Bronchial smooth muscle cell (primary cell): ENCODE measurements at places on chromosomes 6 and 20. TPM values are rescaled to one million over a fixed set of nuclear protein-coding genes. Genes with fewer than 3 reads are reported as not detected.

GLP1R gene
- not detected in 2 replicates for total RNA-seq

BTN1A1 gene
- total RNA-seq = under 0.01 TPM in 1 of 2 replicates, not detected in the other

RCAN2 gene
- 0.09 and 1.6 TPM in 2 replicates for total RNA-seq

HSPA12B gene
- 1.9 and 4.5 TPM in 2 replicates for total RNA-seq

BNIP5 gene
- under 0.01 TPM in 1 of 2 replicates, not detected in the other for total RNA-seq

LTB gene
- total RNA-seq = not detected in 2 replicates

SIGLEC1 gene
- not detected in 2 replicates for total RNA-seq

PPIL4 gene
- 23.5 and 32.5 TPM in 2 replicates for total RNA-seq

SAMD3 gene
- 4.4 and 4.9 TPM in 2 replicates for total RNA-seq

SPATA25 gene
- total RNA-seq = 1.4 and 2.0 TPM in 2 replicates

HAO1 gene
- not detected in 2 replicates for total RNA-seq

DOK5 gene
- total RNA-seq = 21.8 and 26.8 TPM in 2 replicates

MDFI gene
- total RNA-seq = 0.26 TPM in 1 of 2 replicates, not detected in the other

TMEM14C gene
- total RNA-seq = 111 and 119 TPM in 2 replicates

TBX18 gene
- total RNA-seq = 8.2 and 32.6 TPM in 2 replicates

TPBG gene
- 26.8 and 39.9 TPM in 2 replicates for total RNA-seq

MYT1 gene
- not detected in 2 replicates for total RNA-seq

PRKN gene
- 3.6 and 4.0 TPM in 2 replicates for total RNA-seq

RAMACL gene
- total RNA-seq = 0.43 and 0.95 TPM in 2 replicates

LBP gene
- 0.16 TPM in 1 of 2 replicates, not detected in the other for total RNA-seq

TRIM31 gene
- total RNA-seq = not detected in 2 replicates

SLC22A7 gene
- not detected in 2 replicates for total RNA-seq

GSTA3 gene
- 0.17 TPM in 1 of 2 replicates, not detected in the other for total RNA-seq

GHRH gene
- not detected in 2 replicates for total RNA-seq

DPPA5 gene
- total RNA-seq = not detected in 2 replicates

TCP11 gene
- 0.16 TPM in 1 of 2 replicates, not detected in the other for total RNA-seq

SIRPA gene
- total RNA-seq = 6.6 and 8.2 TPM in 2 replicates

HLA-DQA1 gene
- total RNA-seq = 0.16 TPM in 1 of 2 replicates, not detected in the other

GMPR gene
- total RNA-seq = 4.4 and 5.8 TPM in 2 replicates

RNF114 gene
- total RNA-seq = 68.2 and 110 TPM in 2 replicates

PLAGL1 gene
- 19.4 and 22.7 TPM in 2 replicates for total RNA-seq
